ENCODE measurements at places on chromosomes 3 and 15. TPM values are rescaled to one million over a fixed set of nuclear protein-coding genes. Genes with fewer than 3 reads are reported as not detected.

P3H2 gene
- 33.0 TPM for total RNA-seq

ANKUB1 gene
- not detected for total RNA-seq

TTC23 gene
- 11.6 TPM for total RNA-seq

KNG1 gene
- not detected for total RNA-seq

CYP1A2 gene
- not detected for total RNA-seq

ECE2 gene
- not detected for total RNA-seq

PPIP5K1 gene
- 6.9 TPM for total RNA-seq

NANOGP8 gene
- total RNA-seq, result not detected

TIMP4 gene
- 11.9 TPM for total RNA-seq

SNURF gene
- total RNA-seq, result 13.7 TPM

PLA2G4B gene
- 0.78 TPM for total RNA-seq

EPHA3 gene
- total RNA-seq, result not detected

LDHAL6B gene
- not detected for total RNA-seq

EPHB1 gene
- total RNA-seq, result 0.23 TPM

PLCL2 gene
- 4.7 TPM for total RNA-seq

AMOTL2 gene
- 52.4 TPM for total RNA-seq

ACTRT3 gene
- 3.1 TPM for total RNA-seq
